ENCODE measurements at places on chromosomes 5 and 9.

- no peak for DNase-seq
Measured at GRCh38 chr9:134320868-134321471, 5.3 kb upstream of the RXRA start.

- DNase-seq: no peak
Measured at GRCh38 chr9:38333047-38333446, 59.5 kb upstream of the ALDH1B1 start.

DNA sequence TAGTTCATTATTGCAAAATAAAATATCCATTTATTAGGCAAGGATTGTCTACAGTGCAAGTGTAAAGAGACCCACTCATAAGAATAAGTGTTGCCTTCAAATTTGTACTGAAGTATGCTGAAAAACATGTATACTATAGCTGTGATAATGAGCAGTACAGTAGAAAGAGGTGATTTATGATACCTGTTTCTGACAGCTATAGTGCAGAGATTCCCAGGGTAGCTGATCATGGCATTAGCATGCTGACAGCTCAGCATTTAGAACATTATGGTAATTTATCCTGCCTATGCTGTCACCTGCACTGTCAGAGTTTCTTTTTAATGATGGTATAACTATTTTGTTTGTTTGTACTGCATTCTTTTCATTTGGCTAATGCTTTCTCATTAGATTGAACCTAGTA is 177.6 kb upstream of the TLX3 start:
- DNase-seq: peak; percentile 2

GRCh38 chr5:84376346-84376745 is 8.3 kb downstream of the EDIL3 start:
- no peak for DNase-seq

- no peak for DNase-seq
Measured at GRCh38 chr9:77022783-77023440, 3.5 kb downstream of the FOXB2 start.

DNA sequence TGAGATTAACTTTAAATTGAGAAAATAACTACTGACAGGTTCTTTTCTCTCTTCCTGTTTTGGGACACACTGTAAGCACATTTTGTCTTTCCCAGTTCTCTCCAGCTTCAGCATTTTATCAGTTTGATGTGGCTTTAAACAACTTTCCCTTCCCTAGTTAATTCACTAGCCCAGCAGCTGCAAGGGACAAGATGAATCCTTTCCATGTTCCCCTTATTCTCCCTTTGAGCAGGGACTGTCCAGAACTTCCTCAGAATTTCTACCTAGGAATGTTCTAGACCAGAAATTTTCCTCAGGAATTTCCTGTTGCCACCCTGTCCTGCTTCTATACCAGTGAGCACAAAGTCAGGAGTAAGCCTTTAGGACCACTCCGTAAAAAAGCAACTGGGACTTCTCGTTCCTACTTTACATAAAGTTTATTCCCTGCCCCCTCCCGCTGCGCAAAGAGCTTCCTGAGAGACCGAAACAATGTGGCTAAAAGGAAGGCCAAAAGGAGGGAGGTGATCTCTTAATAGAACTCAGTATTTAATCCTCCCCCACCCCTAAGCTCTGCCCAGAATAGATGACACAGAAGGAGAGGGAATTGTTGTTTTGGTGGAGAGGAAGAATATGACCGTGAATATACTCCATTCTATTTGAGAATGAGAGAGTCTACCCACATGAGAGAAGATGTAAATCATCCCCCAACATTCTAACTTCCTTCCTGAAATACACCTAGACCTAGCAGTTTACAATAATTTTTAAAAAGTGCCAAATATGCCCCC is 61.9 kb downstream of the GLIS3 start:
- no peak for DNase-seq

- DNase-seq: no peak
Measured at GRCh38 chr5:939368-939767, 46.7 kb downstream of the TRIP13 start.

DNA sequence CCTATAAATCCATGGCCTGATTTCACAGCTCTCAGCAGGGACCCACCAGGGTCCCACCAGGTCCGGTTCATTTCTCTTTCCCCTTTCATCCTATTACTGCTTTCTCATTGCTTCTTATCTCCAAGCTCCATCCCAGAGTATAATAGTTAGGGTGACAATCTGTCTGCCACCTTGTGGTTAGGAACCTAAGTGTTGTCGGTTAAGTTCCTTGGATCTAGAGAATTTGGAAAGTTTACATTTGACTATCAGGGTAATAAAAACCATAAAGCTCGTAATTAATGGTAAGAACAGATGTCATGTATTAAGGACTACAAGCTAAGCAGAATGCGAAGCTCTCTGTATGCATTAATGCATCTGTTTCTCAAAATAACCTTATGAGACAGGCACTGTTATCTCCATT is 259.1 kb downstream of the SH3GL2 start:
- no peak for DNase-seq

DNA sequence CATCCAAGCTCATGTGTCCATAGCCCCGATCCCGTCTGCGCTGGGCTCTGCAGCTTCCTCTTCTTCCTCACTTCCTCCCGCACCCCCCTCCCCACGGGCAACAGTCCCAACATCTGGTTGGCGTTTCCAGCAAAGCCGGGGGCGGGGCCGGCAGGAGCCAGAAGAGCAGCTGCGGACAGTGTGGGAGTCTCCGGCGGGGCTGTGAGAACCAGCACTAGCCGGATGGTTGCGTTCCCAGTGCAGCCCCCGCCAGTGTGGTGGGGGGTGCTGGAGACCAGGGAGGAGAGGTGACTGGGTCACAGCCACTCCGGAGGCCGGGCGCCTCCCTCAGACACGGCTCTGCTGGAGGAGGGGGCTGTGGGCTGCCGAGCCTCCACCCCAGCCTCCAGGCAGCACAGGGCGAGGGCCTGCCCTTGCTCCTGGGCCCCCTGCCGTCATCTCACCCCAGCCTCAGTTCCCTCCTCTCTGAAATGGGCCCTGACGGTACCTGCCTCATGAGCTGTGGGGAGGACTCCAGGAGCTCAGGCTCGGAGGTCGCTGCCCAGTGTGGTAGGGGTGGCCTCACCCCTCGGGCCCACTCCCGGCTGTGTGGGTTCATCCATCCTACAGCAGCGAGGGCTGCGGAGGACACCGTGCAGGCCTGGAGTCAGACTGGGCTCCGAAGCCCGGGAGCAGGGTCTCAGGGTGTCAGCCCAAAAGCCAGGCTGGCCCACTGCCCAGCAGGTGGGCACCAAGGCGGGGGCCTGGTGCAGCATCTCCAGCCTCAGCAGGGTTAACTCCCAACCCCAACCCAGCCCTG is 41.5 kb upstream of the NOTCH1 start:
- DNase-seq: no peak

GRCh38 chr5:68883436-68883835 is 210.4 kb upstream of the SLC30A5 start:
- no peak for DNase-seq

DNA sequence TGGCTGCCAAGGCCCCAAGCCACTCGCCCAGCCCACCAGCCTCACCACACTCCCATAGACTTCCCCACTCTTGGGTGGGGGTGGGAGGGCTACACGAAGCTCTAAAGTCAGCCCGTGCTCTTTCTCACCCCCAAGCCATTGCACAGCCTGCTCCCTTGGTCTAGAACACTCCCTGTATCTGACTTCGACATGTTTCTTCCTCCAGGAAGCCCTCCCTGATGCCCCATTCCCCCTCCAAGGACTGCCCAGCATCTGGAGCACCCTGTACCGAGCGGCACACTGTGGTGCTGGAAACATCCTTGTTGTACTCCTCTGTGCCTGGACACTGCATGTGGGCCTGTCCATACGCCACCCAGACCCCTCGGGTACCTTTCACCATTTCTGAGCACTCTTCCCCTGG is 49.4 kb upstream of the KCNMB1 start:
- no peak for DNase-seq

DNA sequence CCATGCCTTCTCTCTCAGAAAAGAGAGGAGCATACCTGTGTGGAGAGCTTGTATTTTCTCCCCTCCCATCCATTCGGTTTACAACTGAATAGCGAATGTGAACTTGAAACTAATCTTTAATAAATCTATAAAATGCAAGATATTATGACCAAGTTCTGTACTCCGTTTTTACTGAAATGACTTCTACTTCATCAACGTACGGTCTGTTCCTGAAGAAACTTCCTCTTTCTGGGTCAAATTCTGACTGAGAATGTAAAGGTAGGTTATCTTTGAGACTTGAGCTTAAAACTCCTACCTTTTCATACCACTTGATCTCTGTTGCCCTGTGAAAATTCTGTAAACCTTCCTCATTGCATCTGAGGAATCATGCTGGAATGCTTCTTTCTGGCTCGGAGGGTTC is 4.2 kb upstream of the CTNNAL1 start:
- DNase-seq: no peak

DNA sequence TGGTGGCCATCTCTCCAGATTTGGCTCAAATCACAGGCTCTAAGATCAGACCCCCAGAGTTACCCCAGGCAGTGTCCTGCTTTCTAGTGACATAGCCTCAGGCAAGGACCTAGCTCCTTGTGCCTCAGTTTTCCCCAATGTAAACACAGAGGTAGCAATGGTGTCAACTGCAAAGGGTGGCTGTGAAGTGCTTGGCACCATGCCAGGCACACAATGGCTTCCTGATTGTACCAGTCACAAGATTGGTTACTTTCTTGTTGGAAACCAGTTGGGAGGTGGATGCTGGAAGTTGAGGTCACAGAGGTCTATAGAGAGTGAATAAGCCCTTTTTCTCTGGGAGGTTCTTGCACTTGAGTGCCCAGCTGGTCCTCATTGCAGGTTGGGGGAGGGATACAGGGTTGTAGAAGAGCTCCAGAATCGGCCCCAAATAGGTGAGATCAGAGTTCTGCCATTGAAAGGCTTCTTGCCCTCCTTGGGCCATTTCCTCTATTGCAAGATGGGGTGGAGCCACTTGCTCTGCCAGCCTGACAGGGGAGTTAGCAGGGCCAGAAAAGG is 2.3 kb downstream of the STKLD1 start:
- no peak for DNase-seq

DNA sequence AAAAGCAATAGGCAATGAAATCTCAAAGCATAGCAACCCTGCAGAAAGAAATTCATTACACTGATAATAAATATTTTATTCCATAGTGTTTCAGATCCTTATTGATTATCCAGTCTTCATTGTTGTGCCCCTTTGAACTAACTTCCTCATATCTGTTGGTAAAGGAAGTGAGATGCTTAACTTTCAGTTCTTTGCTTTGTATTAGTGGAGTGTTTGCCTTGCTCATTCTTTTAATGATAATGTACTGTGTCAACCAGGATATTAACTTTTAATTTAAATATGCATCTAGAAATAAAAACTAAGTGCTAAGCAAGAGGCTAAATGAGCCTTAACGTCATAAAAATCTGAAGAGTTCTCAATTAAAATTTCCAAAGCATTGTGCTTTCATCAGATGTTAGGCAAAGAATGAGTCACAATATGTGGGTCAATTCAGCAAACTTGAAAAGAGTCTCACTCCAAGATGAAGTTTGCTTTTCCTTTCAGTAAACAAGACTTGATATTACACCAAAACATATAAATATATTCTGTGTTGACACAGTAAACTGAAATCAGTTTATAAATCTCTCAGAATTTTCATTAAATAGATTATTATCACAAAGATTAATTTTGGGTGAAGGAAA is 105.9 kb downstream of the GIN1 start:
- DNase-seq: no peak

DNA sequence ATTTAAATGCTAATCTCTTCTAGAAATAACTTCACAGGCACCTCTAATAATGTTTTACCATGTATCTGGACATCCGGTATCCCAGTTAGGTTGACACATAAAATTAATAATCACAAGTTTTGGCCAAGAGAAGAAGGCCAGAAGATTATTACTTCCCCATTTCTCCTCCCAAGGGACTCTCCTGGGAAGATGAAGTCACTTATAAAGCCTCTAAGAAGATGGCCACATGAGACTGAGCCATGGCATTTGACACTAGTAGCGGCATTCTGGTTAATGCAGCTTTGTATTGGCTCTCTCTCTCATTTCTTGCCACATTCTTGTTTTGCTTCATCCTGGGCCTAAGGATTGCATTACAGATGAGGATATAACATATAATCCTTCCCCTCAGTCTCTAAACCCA is 34.5 kb upstream of the RASA1 start:
- no peak for DNase-seq

GRCh38 chr5:142000704-142001484 is 11.9 kb downstream of the GNPDA1 start:
- DNase-seq: no peak

- DNase-seq: no peak
Measured at GRCh38 chr9:133506653-133507038, 18.1 kb downstream of the MYMK start.

- DNase-seq: no peak
Measured at GRCh38 chr9:130034570-130034969, 8.4 kb downstream of the FNBP1 start.

- no peak for DNase-seq
Measured at GRCh38 chr5:60672693-60673264, 27.2 kb downstream of the DEPDC1B start.

DNA sequence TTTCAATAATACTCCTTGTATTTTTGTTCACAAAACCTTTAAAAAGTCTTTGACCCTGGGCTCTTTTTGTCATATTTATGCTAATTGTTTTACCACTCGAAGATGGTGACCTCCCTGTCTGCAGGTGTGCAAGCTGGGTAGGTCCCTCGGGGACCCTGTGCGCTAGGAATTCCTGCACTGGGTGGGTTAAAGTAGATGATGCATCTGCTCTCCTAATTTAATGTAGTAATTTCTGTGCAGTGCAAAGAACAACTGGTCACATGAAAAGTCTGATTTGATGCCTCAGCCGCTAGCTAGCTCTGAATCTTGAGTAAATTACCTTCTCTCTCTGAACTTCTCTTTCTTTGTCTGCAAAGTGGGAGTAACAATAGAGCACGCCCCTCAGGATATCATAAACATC is 139.1 kb upstream of the OTULINL start:
- no peak for DNase-seq

- DNase-seq: no peak
Measured at GRCh38 chr9:133255371-133256135, 19.4 kb downstream of the ABO start.

GRCh38 chr5:39783756-39784421 is 359.1 kb upstream of the DAB2 start:
- no peak for DNase-seq

DNA sequence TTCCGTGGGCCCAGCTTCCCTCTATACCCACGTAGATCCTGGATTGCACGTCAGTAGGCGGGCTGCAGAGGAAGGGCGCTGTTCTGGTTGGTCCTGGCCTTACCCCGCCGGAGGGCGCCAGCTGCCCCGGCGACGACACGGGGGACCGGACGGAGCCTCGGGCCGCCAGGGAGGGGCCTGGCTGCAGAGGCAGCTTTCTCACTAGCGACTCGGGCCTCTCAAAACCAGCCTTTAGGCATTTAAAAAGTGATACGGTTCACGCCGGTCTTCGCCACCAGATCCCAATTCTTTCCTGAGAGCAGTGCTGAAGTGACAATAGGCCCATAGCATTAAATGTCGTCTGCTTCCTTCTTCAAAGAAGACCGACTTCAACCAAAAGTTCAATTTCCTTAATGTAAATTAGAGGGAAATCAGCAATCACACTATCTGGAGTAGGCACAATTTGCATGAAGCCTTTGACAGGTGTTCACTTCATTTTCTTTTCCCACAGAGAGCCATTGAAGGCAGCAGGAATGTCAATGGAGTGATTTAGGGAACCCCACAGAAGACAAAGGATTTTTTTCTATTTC is 17.6 kb upstream of the UBE2D2 start:
- no peak for DNase-seq

Data from NCI-H146 (cell line).